ENCODE measurements at places on chromosomes 1 and 21. TPM values are rescaled to one million over a fixed set of nuclear protein-coding genes. Genes with fewer than 3 reads are reported as not detected.

DNA sequence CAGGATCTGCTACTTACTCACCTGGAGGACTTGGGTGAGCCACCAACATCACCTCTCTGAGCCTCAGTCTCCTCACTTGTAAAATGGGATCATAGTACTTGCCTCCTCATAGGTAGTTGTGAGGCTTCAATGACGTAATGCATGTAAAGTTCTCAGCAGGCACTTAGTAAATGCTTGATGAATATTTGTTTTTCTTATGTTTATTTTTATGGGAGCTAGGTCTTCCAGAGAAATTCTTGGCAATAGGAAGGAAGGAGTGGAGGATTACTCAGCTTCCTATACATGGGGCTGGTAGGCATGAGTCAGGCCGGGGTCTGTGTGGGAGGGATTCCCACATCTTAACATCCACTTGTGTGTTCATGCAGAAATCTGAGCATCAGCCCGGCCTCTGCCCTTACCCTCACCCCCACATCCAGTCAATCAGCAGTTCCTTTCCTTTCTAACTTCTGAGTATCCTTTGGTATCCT lies 95.4 kb upstream of the USP24 start:
- no peak for DNase-seq

DNA sequence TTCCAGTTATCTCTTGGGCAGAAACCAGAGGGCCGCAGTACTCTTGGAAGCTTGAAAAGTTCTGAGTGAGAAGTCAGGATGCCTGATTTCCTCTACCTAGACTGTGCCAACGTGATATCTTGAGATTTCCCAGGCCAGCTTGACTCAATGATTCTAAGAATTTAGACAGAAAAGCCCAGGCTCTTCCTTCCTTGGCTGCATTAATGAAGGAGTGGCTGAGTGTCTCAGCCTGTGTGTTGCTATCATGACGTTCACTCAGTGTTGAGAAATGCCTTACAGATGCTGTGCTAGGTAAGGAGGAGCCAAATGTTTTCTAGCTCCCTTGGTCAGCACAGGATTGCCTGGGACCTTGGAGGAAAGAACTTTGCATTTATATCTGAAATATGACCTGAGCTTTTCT lies 454.1 kb upstream of the USP24 start:
- DNase-seq, result no peak

GRCh38 chr1:8554956-8555534 lies 237.1 kb downstream of the SLC45A1 start:
- no peak for DNase-seq

RPS6KA1 gene
- total RNA-seq, result 199 TPM

DNA sequence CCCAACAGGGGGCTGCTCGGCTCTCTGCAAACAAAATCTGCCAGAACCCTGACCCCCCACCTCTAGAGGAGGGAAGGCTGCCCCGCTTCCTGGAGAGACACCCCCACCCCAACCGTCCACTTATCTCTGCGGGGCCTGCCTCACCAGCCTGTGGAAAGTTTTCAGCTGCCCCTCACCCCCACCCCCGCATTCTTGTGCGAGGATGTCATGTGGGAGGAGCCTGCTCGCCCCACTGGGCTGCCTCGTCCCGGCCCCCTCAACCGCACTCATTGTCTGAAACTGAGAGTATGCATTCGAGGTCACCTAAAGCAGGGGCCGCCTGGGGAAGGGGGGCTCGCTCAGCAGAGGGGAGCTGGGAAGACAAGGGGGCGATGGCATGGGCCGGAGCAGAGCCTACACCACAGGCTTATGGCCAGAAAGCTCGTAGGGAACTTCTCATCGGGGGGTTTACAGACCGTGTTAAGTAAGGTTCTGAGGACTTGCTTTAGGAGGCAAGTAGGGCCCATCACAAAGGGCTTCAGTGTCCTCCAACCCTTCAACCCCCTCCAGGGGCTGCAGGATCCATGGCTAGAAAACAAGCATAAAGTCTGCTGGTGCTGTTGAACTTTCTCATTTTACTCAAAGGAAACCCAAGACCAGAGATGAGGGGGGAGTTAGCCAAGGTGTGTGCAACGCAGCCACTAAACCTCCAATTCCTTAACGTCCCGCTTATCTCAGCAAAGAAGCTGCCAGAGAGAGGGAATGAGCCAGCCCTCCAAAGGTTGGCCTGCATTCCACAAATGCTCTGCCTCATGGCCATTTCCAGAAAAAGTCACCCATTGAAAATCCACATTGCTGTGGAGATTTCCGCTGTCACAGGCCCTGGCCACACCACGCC lies 9.4 kb downstream of the EPHA2 start:
- no peak for DNase-seq

GRCh38 chr1:202129453-202130296 lies 7.0 kb downstream of the GPR37L1 start:
- DNase-seq, result no peak

- DNase-seq, result no peak
Measured at GRCh38 chr1:109527846-109528695, 11.6 kb upstream of the GPR61 start.

- no peak for DNase-seq
Measured at GRCh38 chr1:52238474-52238873, 96.6 kb downstream of the ZFYVE9 start.

GRCh38 chr21:44920694-44921604 lies at the start of gene ITGB2:
Gene ITGB2, minus strand, starts transcription at chr21:44920899. Its CDS starts 10,117 bp downstream, at chr21:44910782.
- peak; percentile 74 for DNase-seq

DNA sequence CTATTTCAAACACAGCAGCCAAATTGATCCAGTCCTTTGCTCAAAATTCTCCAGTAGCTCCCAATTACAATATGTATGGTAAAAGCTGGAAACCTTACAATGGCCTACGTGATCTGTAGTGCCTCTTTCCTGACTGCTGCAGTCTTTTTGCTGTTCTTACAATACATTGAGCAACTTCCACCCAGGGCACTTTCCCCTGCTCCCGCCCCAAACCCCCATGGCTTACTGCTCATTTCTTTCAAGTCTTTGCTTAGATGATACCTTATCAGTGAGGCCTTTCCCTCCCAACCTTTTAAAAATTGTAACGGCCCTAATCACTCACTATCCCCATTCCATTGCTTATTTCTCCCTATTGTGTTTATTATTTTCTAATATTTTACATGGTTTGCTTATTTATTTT lies 43.9 kb upstream of the APOBEC4 start:
- DNase-seq, result no peak
